Natural killer cell (primary cell): ENCODE measurements at places on chromosomes 5 and 9. TPM values are rescaled to one million over a fixed set of nuclear protein-coding genes. Genes with fewer than 3 reads are reported as not detected.

SLC12A7 gene
- 53.2 TPM for total RNA-seq

CATSPER3 gene
- total RNA-seq = 0.79 TPM

ANXA2R gene
- total RNA-seq = 34.3 TPM

BSPRY gene
- total RNA-seq = 3.3 TPM

ANKRD18A gene
- 0.25 TPM for total RNA-seq
